ENCODE measurements at places on chromosomes 2 and 18.

- DNase-seq = no peak
Observed at GRCh38 chr2:199336546-199336945, 121.2 kb downstream of the SATB2 start.

DNA sequence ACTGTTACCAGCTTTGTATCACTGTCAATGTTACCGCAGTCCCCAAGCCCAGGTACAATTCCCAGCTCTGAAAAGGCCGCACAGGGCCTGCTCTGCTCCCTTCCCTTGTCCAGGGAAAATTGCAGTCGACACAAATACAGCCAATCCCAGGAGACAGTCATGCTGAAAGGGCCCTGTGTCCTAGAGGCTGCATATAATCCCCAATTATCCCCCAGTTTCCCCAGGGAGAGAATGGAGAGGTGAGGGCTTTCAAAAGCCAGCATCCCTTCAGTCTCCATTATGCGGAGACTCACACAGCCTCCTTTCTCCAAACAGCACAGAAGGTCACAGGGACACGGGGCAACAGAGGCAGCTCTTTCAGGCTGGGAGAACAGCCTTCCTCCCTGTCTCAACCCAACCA, 17.1 kb upstream of the CTIF start:
- DNase-seq = no peak

- no peak for DNase-seq
Observed at GRCh38 chr2:134739879-134740301, 21.1 kb upstream of the TMEM163 start.

GRCh38 chr2:225895126-225895525, 495.6 kb downstream of the NYAP2 start:
- DNase-seq = no peak

DNA sequence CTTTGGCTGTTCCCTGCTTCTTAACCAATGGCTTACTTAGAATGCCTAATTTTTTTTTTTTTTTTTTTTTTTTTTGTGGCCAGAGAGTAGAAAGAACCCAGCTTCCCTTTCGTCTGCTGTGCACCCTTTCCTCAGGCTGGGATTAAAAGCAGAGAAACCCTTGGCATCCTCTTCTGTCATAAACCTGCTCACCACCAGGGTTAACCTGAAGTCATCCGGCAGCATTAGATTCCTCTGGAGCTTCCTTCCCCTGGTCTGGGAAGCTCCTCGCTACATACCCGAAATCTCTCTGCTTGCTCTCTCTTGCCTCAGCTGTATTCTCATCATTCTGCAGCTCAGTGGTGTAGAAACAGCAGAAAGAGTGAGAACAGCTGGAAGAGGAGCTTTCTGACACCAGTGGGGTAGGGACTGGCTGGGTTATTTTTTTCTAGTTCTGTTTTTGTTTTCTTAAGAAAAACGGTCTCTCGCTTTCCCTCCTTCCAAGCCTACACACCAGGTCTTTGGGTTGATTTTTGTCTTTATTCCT, 339.0 kb upstream of the MEIS1 start:
- DNase-seq = no peak

DNA sequence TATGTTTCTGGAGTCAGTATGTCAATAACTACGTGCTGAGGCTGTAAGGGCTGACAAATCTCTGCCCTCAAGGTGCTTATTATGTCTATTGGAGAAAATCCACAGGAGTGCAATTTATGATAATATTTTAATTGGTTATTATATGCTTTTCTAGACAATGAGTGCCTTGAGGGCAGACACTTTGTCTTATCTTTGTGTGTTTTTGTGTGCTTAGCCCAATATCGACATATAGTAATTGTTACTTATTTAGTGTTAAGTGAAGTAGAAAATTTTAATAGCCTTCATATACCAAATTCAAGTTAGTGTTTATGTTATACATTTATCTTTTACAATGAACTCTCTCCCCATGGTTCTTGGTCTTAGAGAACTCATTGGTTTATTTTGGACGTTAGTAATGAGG, 118.9 kb downstream of the WDR7 start:
- no peak for DNase-seq

GRCh38 chr2:176157499-176158185, 535 bp downstream of the HOXD3 start:
- peak; percentile 22 for DNase-seq

GRCh38 chr2:170091436-170091835, 86.5 kb upstream of the MYO3B start:
- no peak for DNase-seq

- DNase-seq = no peak
Observed at GRCh38 chr2:12176623-12177454, 430.4 kb downstream of the LPIN1 start.

DNA sequence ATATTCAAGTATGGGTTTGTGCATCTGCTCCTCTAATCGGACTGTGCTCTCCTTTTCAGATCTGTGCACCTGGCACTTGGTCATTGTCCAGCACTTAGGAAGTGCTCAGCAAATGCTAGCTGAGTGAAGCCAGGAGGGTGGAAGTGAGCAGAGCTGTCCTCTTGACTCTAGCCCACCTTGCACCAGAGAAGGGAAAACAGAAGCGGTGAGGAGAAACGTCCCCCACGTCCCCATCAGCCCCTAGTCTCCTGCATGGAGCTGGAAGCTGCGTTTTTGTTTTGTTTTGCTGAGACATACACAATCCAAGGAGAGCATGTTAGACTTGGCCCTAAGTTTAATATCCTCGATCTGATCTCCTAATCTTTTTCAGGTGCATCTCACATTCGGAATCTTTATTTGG, 73.6 kb downstream of the EN1 start:
- DNase-seq = no peak

DNA sequence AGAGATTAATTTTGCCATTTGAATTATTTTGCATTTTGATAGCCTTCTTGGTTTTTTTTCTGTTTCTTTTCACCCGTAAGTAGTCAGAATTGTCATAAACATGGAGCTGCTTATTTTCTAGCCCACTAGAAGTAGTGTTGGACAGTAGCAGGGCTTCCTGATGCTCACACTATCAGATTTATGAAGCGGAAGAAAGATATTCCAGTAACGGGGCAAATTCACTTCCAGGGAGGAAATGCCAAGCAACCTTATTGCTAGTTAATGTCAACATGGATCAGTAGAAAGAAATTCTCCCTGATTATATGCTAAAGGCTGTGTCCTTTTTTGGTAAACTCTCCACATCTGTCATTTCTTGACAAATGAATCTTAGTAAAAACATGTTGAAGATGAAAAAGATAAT, 19.2 kb upstream of the ADAM23 start:
- DNase-seq = no peak

GRCh38 chr2:189092936-189093335, 86.6 kb downstream of the COL5A2 start:
- DNase-seq = no peak

DNA sequence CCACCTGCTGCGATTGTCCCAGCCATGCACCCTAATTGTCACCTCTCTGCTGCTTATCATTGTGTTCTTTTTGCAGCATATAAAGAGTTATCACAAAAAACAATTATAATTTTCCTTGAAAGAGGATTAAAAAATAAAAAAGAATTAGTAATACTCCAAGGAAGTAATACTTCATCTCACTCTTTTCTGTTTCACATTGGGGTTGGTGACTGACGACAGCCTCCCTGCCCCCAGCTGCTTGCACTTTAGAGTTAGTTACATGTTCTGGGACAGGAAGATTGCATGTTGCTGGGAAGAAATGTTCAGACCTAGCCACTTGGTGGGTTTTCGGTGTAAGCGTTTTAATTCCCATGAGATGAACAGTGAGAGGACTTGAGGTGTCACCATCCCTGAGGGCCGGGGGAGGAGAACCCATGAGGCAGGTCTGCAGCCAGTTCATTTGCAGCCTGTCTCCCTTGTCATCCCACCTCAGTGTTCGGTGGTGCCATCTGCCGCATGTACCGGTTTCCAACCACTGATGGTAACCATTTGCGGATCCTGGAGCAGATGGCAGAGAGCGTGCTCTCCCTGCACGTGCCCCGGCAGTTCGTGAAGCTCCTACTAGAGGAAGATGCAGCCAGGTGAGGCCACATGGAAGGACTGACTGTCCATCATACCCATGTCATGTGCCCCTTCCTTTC, 69.1 kb downstream of the COA5 start:
- peak; percentile 79 for DNase-seq

DNA sequence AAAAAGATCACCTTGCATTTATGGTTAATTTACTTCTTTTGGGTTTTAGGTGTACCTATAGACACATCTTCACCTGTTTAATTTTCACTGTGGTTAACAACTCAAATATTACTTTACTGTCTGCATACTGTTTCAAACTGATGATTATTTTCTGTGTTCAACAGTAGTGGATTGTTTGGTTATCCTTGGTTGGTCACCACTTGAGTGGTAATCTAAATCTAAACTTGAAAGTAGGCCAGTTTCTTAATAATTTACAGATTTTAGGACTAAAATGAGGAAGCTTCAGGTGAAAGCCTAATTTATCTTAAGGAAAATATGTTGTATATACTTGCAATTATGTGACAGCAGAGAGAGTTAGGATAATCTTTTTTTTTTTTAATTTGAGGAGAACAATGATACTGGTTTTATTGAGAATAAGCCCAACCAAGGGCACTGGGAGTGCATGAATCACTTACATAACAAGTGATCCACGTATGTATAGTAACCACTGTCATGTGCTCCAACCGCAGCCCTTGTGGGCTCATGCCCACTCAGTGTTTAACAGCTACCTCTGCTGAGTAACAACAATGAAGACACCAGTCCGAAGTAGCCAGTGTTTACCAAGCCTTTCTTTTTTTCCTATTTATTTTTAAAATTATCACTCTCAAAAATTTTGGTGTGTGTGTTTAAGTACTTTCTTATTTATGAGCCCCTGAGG, 31.0 kb upstream of the WDSUB1 start:
- DNase-seq = no peak

GRCh38 chr2:204234248-204234647, 297.7 kb downstream of the ICOS start:
- DNase-seq = no peak

DNA sequence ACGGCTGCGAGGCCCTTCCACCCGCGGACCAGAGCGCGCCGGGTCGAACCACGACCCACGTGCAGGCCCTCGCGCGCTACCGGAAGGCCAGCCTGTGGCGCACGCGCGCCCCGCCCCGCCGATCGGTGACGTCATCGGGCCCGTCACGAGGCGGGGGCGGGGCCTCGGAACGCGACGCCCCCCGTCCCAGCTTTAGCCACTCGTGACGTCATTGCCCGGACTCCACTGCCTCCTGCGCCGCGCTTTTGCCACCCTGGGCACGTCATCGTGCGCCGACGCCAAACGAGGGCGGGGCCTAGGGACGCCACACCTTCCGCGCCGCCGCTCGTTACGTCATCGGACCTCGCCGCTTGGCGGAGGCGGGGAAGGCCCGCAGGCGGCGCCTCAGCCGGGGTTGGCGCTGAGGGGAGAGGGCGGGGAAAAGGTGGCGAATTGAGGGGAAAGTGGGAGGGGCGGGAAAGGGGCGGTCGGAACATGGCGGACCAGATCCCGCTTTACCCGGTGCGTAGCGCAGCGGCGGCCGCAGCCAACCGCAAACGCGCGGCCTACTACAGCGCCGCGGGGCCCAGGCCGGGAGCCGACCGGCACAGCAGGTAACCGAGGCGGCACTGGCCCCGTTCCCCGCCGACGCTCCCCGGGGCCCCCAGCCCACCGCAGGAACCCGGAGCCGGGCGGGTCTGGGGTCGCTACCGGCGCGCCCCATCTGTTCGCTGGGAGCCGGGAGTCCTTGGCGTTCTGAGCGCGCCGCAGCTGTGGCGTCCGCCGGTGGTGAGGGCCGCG, at the start of gene ATP9B:
Gene ATP9B (plus strand): TSS at position 458 of the 780 bp plus-strand sequence. CDS start 17 bp downstream, at position 475.
- peak; percentile 75 for DNase-seq

DNA sequence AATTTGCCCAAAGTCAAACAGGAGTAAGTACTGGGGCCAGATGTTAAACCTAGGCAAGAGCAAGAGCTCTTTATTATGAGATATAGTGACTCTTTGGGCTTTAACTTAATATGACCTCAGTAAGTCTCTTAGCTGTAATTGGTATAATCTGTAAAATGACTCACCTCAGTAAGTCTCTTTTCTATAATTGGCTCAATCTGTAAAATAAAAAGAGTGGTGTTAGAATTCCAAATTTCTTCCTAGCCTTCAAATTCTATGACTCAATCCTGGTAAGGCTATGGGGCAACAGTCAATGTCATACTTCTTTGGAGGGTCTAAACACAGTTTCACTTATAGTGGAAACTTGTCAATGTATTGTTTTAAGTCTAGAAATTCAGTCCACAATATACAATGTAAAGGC, 1608.9 kb upstream of the PIK3C3 start:
- no peak for DNase-seq

DNA sequence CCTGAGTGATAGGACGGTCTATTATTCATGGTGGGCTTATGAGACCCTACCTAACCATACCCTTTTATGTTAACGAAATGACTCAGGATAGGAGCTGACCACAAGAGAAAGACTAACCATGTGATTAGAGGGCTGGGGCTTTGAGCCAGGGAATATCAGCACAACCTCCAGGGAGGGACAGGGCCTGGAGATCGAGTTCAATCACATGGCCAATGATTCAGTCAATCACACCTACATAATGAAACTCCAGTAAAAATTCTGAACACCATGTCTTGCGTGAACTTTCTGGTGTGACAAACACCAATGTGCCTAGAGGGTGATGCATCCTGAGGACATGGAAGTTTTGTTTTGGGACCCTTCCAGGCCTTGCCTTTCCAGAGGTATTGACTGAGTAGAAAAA, 2.2 kb upstream of the TEX51 start:
- no peak for DNase-seq

DNA sequence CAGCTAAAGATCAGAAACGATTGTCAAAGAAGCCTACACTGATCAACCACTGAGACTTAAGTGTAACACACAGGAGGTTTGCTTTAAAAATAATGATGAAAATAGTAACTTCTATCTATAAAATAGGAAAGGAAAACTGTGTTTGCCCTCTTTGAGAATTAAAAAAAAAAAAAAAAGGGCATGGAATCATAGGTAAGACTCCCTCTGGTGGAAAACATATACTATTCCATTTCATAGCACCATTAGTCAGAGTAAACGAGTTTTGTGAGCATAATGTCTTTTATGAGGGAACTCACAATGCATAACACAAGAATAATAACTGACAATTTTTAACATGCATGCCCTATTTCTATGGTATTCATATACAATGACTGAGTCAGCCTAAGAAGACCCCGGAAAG, 36.3 kb downstream of the SLC35F5 start:
- no peak for DNase-seq

- DNase-seq = peak; percentile 80
Observed at GRCh38 chr2:147910990-147911473, 66.2 kb downstream of the ACVR2A start.

- DNase-seq = peak; percentile 94
Observed at GRCh38 chr2:5359397-5359796, 332.8 kb upstream of the SOX11 start.

GRCh38 chr2:27264253-27264752, 1.5 kb upstream of the SLC30A3 start:
- DNase-seq = no peak

DNA sequence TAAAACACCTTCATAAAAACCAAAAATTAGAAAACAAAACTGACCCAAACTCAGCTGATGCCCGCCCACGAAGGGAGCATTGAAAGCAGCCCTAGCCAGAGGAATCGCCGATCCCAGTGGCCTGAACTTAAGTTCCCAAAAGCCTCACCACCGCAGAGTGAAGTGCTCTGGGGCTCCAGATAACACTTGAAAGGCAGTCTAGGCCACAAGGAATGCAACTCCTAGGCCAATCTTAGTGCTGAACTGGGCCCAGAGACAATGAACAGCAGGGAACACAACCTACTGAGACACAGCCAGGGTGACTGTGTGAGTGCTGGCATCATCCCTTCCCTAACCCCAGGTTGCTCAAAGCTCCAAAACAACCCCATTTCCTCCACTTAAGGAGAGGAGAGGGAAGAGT, 59.6 kb upstream of the CHN1 start:
- DNase-seq = no peak

GRCh38 chr2:201654616-201655384, 11.5 kb upstream of the TMEM237 start:
- no peak for DNase-seq
